ENCODE measurements at places on chromosomes 1 and 21.

GRCh38 chr1:61926597-61926996, 184.3 kb downstream of the PATJ start:
- DNase-seq, result no peak

DNA sequence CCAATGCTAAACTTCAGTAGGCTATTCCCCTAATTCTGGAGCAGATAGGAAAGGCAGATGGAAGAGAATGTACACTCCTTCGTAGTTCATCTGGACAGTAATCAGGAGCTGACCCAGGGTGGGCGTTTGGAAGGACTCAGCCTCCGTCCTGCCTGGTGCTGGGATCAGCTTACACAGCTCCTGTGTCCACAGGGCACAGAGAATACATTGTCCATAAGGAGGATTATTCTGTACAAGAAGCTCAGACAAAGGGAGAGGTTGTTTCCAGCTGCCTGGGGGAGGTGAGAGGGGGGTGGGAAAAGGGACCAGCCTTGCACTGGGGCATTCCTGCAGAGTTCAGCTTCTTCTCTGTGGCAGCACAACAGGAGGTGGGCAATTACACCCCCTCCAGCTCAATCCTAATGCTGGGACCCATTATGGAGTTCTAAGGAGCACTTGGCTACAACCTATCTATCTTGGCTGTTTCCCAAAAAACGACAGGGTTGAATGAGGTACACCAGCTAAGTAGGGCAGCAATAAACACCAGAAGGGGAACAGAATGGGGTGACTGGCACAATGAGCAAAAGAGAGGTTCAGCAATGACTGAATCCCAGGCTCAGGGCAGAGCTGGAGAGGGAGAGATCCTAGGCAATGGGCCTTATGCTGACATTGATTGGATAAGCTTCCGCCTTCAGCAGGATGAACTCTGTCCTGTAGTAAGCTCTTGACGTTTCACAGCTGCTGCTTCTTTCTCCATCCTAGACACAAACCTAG, 7.4 kb downstream of the MED8 start:
- peak; percentile 79 for DNase-seq

GRCh38 chr1:11188381-11188780, 774 bp upstream of the ANGPTL7 start:
- no peak for DNase-seq

DNA sequence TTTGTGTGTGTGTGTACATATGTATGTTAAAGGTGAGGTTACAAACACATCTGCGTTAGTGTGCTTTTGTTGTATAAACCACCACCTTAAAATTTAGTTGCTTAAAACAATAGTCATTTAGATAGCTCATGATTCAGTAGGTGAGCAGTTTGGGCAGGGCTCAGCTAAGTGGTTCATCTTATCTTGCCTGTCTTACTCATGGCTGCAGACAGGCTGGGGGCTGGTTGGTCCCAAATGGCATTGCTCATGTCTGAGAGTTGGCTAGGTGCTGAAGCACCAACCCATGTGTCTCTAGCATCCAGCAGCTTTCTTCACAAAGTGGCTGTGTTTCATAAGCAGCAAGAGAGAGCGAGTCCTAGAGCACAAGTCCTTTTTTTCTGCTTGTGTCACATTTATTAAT, 91.4 kb downstream of the MACF1 start:
- DNase-seq, result no peak

GRCh38 chr1:5611431-5611830, 380.8 kb downstream of the NPHP4 start:
- DNase-seq, result no peak

DNA sequence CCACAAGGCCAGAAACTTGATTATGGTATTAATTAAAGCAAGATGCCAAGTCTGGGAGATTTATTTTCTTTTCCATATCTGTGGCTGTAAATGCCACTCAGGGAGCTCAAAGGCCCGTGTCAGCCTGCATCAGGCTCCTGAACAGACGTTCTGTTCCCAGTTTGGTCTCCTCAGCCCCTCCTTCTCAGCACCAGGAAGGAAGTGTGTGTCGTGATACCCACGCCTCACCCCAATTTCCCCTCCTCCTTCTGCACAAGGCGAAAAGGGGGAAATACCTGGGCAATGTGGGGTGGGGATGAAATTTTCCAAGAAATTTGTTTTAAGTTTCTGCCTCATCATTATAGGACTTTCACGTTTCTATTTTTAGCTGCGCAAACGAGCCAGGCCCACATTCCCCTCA, 112.0 kb downstream of the SYF2 start:
- no peak for DNase-seq

- no peak for DNase-seq
These were observed 51.6 kb downstream of the IRF2BP2 start for GRCh38 chr1:234558330-234558836.

GRCh38 chr1:100530880-100531487, 7.0 kb upstream of the GPR88 start:
- DNase-seq, result no peak

DNA sequence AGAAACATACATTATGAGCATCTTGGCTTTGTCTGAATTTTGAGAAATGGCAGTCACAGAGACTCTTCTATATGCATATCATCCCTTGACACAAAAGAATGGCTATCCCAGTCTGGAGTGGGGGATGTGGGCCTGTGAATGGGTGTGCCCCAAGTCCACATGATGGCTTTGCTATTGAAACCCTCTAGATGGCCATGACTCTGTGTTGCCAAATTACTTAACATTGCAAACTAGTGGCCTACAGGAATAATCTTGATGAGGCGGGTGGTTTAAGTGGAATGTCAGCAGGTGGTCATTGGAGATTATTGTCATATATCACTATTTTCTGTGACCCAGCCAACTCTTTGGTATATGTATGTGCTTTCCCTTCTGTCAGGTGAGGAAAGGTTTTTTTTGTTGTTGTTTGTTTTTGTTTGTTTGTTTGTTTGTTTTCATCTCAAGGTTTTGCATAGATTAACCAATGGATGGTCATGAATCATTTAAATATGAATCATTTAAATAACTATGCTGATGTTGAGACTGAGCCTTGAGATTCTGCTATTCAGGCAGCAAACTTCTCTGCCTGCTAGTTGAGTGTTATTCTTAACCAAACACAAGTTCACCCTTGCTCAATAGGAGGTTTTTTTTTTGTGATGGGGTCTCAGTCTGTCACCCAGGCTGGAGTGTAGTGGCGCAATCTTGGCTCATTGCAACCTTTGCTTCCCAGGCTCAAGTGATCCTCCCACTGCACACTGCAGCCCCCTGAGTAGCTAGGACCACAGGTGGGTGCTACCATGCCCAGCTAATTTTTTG, 103.0 kb downstream of the NOS1AP start:
- no peak for DNase-seq

- DNase-seq, result no peak
These were observed 175.4 kb downstream of the HIVEP3 start for GRCh38 chr1:41743366-41743765.

DNA sequence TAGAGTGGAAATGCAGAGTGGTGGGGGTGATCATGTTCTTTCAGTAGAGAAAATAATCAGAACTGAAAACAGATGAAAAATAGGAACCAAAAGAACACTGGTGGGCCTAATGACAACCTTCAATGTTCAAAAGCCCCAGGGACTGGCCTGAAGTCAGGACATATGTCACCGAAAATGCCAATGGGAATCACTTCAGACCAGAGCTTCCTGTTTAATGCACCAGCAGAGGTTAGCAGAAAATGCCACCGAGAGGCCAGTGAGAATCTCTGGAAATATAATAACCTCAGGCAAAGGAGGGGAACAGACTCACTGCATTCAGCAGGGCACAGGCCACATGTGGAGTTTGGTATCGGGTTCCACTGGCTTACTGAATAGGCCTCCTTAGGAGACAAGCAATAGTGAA, 15.9 kb upstream of the CD58 start:
- no peak for DNase-seq

DNA sequence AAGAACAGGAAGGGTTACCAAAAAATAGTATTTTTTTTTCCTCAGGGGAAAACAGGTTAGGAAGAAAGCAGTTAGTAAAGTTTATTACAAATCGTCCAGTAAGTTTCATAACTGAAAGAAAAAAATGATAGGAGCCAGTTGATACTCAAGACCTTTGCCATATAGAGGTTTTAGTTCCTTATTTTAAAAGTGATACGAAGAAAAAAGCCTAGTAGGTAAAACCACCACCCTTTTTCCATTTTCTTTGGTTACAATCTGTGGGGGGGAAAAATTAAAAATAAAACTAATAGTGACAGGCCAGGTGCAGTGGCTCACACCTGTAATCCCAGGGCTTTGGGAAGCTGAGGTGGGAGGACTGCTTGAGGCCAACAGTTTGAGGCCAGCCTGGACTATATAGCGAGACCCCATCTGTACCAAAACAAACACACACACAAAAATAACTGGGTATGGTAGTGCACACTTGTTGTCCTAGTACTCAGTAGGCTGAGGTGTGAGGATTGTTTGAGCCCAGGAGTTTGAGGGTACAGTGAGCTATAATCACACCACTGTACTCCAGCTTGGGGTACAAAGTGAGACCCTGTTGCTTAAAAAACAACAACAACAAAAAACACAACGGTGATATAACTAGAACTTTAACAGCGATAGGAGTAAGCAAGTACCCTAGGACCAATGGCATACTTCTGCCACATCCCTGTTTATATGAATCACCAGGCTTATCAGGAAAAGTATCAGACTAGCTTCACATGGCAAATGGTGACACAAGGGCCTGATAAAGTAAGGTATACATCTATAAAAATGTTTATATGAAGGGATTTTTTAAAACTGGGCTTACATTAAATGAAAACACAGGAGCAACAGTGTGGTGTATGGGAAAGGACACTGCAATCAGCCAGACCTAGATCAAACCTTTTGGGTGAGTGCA, 5.4 kb downstream of the TMEM59 start:
- no peak for DNase-seq

GRCh38 chr1:23650344-23650990, 41.1 kb upstream of the RPL11 start:
- no peak for DNase-seq

- no peak for DNase-seq
These were observed 122.7 kb downstream of the LMO4 start for GRCh38 chr1:87451229-87451920.

DNA sequence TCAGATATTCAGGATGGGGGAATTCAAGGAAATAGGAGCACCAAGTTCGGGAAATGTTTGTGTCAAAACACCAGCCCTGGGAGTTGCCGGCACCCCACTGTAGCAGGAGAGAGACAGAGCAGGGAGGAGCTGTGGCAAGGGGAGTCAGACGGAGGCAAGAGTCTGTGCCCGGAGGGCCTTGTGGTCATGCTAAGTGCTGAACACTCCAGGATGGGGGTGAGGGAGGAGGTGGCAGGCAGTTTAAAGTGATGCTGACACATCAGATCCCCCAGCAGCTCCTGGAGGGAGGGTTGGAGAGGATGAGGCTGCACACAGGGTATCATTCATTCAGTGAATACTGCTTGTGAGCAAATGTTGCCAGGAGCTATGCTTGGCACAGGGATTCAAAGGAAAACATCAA, 150.3 kb upstream of the ETV3 start:
- DNase-seq, result no peak

DNA sequence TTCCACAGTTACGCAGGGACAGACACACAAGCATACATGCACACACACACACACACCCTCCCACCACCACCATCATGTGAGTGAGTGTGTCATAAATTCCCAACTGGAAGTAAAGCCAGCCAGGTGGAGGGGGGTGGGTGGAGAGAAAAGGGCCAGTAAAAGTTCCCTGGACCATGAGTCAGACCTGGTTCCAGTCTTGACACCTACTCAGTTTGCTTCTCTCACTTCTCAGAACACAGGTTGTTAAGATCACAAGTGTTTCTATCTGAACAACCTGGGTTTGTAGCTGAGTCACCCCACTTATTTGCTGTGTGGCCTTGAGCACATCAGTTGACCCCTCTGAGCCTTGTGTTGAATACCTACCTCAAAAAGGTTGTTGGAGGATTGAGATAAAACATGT, 9.6 kb downstream of the EPHA10 start:
- DNase-seq, result no peak

DNA sequence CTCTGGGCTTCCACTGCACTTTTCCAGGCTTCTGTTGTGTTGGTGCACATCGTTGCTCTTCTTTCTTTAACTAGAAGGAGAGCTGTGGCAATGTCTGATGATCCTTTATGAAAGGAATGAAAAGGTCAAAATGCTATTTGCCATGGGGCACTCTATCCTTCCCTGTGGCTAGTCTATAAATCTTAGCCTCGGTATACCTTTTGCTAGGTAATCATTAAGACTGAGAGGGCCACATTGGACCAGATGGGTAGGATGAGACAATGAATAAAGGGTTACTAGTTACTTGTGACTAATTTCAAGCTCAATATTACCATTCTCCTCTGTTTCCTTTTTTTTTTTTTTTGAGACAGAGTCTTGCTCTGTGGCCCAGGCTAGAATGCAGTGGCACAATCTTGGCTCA, 89.4 kb upstream of the C1orf87 start:
- no peak for DNase-seq

GRCh38 chr1:205811660-205812059, 1.3 kb downstream of the SLC41A1 start:
- peak; percentile 35 for DNase-seq

- DNase-seq, result no peak
These were observed 23.2 kb upstream of the QSOX1 start for GRCh38 chr1:180131510-180131909.

Measured in NCI-H82 (cell line).